ENCODE measurements at places on chromosomes 4 and X.

GRCh38 chr4:107094332-107094731 lies 58.2 kb upstream of the DKK2 start:
- H3K4me3 ChIP-seq = no peak overlapping the region
- peaks cover 2% of the 10 kb centered on the region for H3K36me3 ChIP-seq
- H3K4me1 ChIP-seq = peaks cover 9% of the 10 kb centered on the region
- DNase-seq = no peak
- H3K27ac ChIP-seq = no peak overlapping the region

- H3K27me3 ChIP-seq = no peaks in the 10 kb centered on the region
- no peaks in the 10 kb centered on the region for H3K36me3 ChIP-seq
- H3K4me1 ChIP-seq = no peaks in the 10 kb centered on the region
- no peak overlapping the region for H3K4me3 ChIP-seq
- no peak for DNase-seq
Measured at GRCh38 chr4:85233516-85233915, 241.4 kb upstream of the ARHGAP24 start.

DNA sequence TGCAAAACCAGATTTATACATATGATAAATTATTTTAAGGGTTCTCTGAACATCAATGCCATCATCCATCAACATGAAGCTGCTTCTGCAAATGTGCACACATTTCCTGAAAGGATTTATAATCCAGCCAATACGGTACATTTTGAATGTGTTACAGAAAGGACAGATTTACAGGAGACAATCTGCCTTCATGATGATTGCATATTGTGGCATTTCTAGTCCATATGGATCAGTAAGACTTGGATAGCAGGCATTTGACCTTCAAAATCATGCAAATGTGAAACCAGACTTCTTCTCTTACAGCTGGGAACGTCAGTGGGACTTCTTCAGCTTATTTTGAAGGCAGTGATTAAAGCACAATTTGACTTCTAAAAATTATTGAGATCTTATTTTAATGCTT lies 217.3 kb upstream of the GK2 start:
- no peak for DNase-seq
- H3K4me1 ChIP-seq = peaks cover 2% of the 10 kb centered on the region
- H3K27ac ChIP-seq = no peak overlapping the region
- no peaks in the 10 kb centered on the region for H3K36me3 ChIP-seq
- H3K27me3 ChIP-seq = peaks cover 14% of the 10 kb centered on the region
- no peak overlapping the region for H3K4me3 ChIP-seq

DNA sequence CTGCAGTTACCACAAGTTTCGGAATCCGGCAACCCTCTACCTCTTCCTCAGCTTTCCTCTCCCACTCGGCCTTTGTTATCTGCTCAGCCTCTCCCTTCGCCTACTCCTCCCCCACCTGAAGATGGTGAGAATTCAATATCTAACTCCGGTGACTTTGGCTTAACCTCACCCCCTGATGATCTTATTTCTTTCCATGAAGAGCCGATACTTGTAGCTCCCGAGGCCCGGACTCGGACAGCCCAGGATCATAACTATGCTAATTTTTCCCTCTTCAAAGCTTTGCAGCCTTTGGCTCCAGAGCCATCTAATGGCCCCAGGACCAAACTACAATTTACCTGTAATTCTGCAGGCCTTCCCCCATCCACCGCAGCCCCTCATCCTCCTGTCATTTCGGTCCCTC lies 32.0 kb upstream of the MGST2 start:
- peaks cover 63% of the 10 kb centered on the region for H3K27me3 ChIP-seq
- no peak for DNase-seq
- peaks cover 8% of the 10 kb centered on the region for H3K36me3 ChIP-seq
- H3K4me3 ChIP-seq = no peak overlapping the region
- no peak overlapping the region for H3K27ac ChIP-seq

- DNase-seq = no peak
- H3K27me3 ChIP-seq = peaks cover 33% of the 10 kb centered on the region
- no peaks in the 10 kb centered on the region for H3K36me3 ChIP-seq
- H3K4me3 ChIP-seq = no peak overlapping the region
- peaks cover 7% of the 10 kb centered on the region for H3K4me1 ChIP-seq
Measured at GRCh38 chr4:168857009-168857408, 153.0 kb downstream of the CBR4 start.

- H3K4me3 ChIP-seq = no peak overlapping the region
- no peak overlapping the region for H3K27ac ChIP-seq
- H3K27me3 ChIP-seq = peaks cover 33% of the 10 kb centered on the region
Measured at GRCh38 chrX:131068945-131069719, 11.0 kb downstream of the ARHGAP36 start.

GRCh38 chr4:160386846-160387245 lies 1284.0 kb downstream of the RAPGEF2 start:
- DNase-seq = no peak
- H3K36me3 ChIP-seq = no peaks in the 10 kb centered on the region

GRCh38 chr4:175308236-175308635 lies 390.1 kb downstream of the ADAM29 start:
- H3K27ac ChIP-seq = no peak overlapping the region
- H3K4me1 ChIP-seq = no peaks in the 10 kb centered on the region
- DNase-seq = no peak
- H3K4me3 ChIP-seq = no peak overlapping the region
- no peaks in the 10 kb centered on the region for H3K27me3 ChIP-seq

DNA sequence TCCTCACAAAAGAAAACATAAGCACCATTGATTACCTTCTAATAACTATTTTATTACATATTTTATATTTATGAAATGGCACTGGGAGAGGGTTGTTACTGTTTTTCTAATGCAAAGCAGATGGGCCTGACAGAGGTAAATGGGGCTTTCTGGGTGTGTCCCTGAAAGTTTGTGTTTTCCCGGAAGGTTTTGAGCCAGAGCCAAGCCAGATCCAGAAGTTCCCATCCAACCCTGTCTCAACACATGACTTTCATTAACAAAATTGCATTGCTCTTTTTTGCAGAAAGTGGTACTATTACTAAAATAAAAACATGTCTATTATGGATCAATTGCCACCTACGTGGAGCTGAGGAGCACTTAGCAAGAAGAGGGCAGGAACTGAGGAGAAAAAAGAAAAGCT lies 181.3 kb downstream of the RAB28 start:
- no peaks in the 10 kb centered on the region for H3K27me3 ChIP-seq
- H3K4me3 ChIP-seq = no peak overlapping the region
- no peak for DNase-seq
- peaks cover 3% of the 10 kb centered on the region for H3K36me3 ChIP-seq

- no peaks in the 10 kb centered on the region for H3K27me3 ChIP-seq
- H3K27ac ChIP-seq = peak overlapping the region; percentile 21
- H3K4me3 ChIP-seq = no peak overlapping the region
Measured at GRCh38 chrX:23911126-23911835, 3.5 kb downstream of the CXorf58 start.

DNA sequence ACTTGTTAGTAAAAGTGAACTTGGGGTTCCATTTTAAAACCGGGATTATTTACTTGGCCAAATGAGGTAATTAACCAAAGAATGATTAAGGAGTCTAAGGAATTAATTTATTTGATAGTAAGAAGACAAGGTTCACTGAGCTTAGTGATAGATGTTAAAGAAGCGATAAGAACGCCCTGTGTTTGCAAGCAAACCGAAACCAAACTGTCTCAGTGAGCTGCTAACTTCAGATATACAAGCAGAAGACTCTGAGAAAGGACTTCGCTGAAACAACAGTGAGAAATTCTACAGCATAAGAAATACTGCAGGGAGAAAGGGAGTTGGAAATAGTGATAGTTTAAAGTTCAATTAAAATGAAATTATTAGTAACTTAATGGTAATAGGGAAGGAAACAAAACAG lies 37.6 kb upstream of the SHISA3 start:
- no peak overlapping the region for H3K27ac ChIP-seq
- H3K36me3 ChIP-seq = peaks cover 4% of the 10 kb centered on the region
- no peak overlapping the region for H3K4me3 ChIP-seq
- peaks cover 3% of the 10 kb centered on the region for H3K4me1 ChIP-seq

GRCh38 chr4:40270609-40271008 lies 64.5 kb upstream of the CHRNA9 start:
- no peak overlapping the region for H3K4me3 ChIP-seq
- peaks cover 14% of the 10 kb centered on the region for H3K4me1 ChIP-seq
- H3K36me3 ChIP-seq = no peaks in the 10 kb centered on the region
- H3K27ac ChIP-seq = no peak overlapping the region
- H3K27me3 ChIP-seq = no peaks in the 10 kb centered on the region
- no peak for DNase-seq

DNA sequence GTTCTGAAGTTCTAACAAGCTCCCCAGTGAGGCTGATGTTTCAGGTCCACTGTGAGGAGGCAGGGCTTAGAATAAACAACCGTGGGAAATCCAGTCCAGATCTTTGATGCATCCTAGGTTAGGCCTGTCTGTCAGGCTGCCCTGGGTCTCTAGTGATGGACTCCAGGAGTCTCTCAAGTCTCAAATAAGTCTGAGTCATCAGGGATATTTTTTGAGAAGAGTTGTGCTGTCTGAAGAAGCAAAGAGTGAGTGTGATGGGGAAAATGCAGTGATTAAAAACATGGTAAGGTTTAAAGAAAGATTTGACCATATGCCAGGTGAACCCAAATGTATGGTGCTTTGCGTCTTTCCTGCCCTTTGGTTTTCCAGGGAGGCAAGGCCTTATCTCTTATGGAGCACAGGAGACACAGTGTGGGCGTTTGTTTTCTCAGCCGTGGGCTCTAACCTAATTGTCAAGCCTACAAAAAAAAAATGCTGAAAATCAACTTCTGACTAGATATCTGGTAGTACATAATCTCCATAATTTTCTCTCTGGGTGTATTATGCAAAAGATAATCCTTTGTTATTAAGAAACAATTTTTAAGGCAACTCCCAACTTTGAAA lies 100.7 kb downstream of the PTTG2 start:
- H3K4me3 ChIP-seq = peak overlapping the region; percentile 36
- no peak for DNase-seq
- H3K4me1 ChIP-seq = peaks cover 8% of the 10 kb centered on the region
- no peaks in the 10 kb centered on the region for H3K36me3 ChIP-seq
- H3K27ac ChIP-seq = peak overlapping the region; percentile 29
- no peaks in the 10 kb centered on the region for H3K27me3 ChIP-seq

DNA sequence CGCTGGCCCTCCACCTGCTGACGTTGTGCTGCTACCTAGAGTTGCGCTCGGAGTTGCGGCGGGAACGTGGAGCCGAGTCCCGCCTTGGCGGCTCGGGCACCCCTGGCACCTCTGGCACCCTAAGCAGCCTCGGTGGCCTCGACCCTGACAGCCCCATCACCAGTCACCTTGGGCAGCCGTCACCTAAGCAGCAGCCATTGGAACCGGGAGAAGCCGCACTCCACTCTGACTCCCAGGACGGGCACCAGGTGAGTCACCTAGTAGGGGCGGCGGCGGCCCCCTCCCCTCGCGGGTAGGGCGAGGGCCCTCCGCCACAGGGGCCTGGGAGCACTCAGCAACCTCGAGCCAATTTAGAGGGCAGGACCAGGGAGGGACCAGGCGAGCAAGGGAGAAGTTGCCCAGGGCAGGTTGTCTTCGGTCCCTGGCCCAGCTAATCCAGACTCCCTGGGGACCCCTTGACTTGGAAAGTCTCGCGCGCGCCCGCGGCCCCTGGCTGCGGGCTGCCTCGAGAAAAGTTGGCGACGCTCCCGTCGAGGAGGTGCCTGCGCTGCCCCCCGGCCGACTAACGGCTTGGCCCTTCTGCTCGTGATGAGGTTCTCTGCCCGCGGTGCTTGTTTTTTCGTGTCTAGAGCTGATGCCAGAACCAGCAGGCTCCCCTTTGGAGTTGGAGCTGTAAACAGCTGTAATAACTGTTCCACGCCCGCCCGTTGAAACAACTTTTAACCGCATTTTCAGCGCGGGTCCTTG lies 717 bp downstream of the EDA start:
- H3K27ac ChIP-seq = no peak overlapping the region
- peaks cover 2% of the 10 kb centered on the region for H3K4me1 ChIP-seq
- no peaks in the 10 kb centered on the region for H3K27me3 ChIP-seq
- peak overlapping the region; percentile 86 for H3K4me3 ChIP-seq

DNA sequence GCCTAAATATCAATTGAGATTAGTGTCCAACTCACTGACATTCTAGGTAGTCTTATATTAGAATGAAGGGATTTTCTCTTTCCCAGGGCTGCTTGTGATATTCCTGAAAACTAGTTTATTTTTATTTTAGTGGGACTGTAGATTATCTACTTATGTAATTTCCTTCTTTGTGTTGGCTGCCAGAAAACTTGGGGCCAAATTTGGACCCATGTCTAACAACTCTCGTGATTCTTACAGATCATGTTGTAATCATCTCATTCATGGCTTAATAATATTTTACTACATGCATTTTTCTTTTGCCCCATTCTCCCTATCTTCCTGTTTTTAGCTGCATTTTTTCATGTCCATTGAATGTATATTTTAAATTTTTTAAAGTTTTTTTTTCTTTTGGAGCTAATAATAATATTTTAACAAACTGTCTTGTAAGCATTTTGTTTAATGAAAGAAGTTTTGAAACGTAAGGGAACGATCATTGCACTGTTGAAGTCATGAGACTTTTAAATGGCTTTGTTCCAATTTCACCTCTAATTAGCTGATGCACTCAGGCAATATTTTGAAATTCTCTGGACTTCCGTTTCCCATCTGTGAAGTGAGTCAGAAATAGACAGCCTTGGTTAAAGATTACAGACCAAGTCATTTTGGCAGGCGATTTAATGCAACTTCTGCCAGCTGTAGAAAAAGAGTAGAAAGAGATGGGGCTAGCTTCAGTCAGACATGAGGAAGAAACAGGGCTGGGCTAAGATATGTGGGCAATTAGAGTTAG lies 14.3 kb upstream of the TDO2 start:
- peaks cover 2% of the 10 kb centered on the region for H3K36me3 ChIP-seq
- H3K4me1 ChIP-seq = no peaks in the 10 kb centered on the region
- H3K4me3 ChIP-seq = no peak overlapping the region
- DNase-seq = no peak

GRCh38 chr4:82042042-82042441 lies 331.7 kb downstream of the HNRNPD start:
- peaks cover 81% of the 10 kb centered on the region for H3K27me3 ChIP-seq
- H3K36me3 ChIP-seq = no peaks in the 10 kb centered on the region
- DNase-seq = no peak
- H3K27ac ChIP-seq = no peak overlapping the region
- H3K4me1 ChIP-seq = no peaks in the 10 kb centered on the region
- no peak overlapping the region for H3K4me3 ChIP-seq

- no peaks in the 10 kb centered on the region for H3K27me3 ChIP-seq
- H3K4me3 ChIP-seq = no peak overlapping the region
- no peak overlapping the region for H3K27ac ChIP-seq
- no peak for DNase-seq
- H3K4me1 ChIP-seq = no peaks in the 10 kb centered on the region
- H3K36me3 ChIP-seq = no peaks in the 10 kb centered on the region
Measured at GRCh38 chrX:133812402-133812801, 173.0 kb downstream of the GPC3 start.

DNA sequence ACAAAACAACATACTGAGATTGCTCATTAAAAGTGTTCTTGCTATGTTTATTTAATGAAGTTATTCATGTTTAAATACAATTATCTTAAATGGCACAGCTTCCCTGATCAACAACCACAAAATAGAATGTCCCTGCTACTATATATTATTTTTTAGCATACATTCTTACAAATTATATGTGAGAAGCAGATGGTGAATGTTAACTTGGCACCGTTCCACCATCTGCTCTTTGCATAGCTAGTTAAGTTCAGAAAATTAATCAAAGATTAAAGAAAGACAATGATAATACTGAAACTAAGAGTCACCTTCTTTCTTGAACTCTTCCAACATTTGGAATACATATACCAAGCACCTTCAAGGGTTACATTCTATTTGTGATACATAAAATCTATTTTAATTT lies 94.2 kb downstream of the PPP3CA start:
- peaks cover 24% of the 10 kb centered on the region for H3K4me1 ChIP-seq
- H3K27me3 ChIP-seq = no peaks in the 10 kb centered on the region
- no peak overlapping the region for H3K27ac ChIP-seq
- H3K36me3 ChIP-seq = no peaks in the 10 kb centered on the region
- no peak for DNase-seq

Data from T-helper 17 cell (primary cell).